Activated CD4-positive, alpha-beta memory T cell treated with anti-CD3 and anti-CD28 coated beads, Interleukin-2, amount 10 ng/mL, durations not matched to agents 7 days and 5 days (primary cell): ENCODE measurements at places on chromosomes 6 and 20. TPM values are rescaled to one million over a fixed set of nuclear protein-coding genes. Genes with fewer than 3 reads are reported as not detected.
A peak's percentile ranks its signal among the peaks of the same experiment; 100 is the strongest.

CLVS2 gene
- total RNA-seq = not detected

- no peaks in the 10 kb centered on the region for H3K27me3 ChIP-seq
- H3K27ac ChIP-seq = no peak overlapping the region
- no peaks in the 10 kb centered on the region for H3K4me1 ChIP-seq
- H3K36me3 ChIP-seq = no peaks in the 10 kb centered on the region
- DNase-seq = no peak
Observed at GRCh38 chr6:39948199-39948791, 14.0 kb upstream of the MOCS1 start.

- H3K27me3 ChIP-seq = peaks cover 2% of the 10 kb centered on the region
- peaks cover 5% of the 10 kb centered on the region for H3K36me3 ChIP-seq
- peak; percentile 51 for DNase-seq
- H3K4me1 ChIP-seq = peaks cover 42% of the 10 kb centered on the region
Observed at GRCh38 chr6:43770372-43771209, 580 bp downstream of the VEGFA start.

GRCh38 chr6:162630069-162630468 lies 97.5 kb downstream of the PRKN start:
- H3K27ac ChIP-seq = no peak overlapping the region
- no peak overlapping the region for H3K4me3 ChIP-seq
- H3K36me3 ChIP-seq = no peaks in the 10 kb centered on the region
- H3K4me1 ChIP-seq = no peaks in the 10 kb centered on the region

DNA sequence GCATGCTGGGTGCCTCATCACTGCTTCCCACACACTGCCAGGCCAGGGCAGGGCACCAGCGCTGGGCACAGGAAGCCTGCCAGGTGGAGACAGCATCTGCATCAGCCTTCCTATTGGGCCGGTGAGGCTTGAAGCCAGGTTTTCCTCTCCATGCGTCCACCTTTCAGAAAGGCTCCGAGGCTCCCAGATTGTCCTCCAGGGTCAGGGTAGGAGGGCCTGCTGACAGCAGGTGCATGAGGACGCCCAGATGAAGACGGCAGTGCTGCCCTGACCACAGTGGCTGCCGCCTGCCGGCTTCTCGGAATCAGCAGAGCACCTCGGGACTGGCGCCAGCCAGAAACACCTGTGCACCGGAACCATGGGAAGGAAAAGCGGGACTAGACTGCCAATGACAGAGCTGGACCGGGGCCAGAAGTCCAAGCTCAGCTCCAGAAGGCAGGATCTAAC lies 170.5 kb upstream of the CST7 start:
- peaks cover 28% of the 10 kb centered on the region for H3K27me3 ChIP-seq
- H3K4me3 ChIP-seq = no peak overlapping the region
- H3K36me3 ChIP-seq = peaks cover 3% of the 10 kb centered on the region
- no peak overlapping the region for H3K27ac ChIP-seq
- DNase-seq = no peak
